ENCODE measurements at places on chromosomes 3 and 15. TPM values are rescaled to one million over a fixed set of nuclear protein-coding genes. Genes with fewer than 3 reads are reported as not detected.

Gene ILDR1
- polyA plus RNA-seq = 9.2 TPM

- no peak for DNase-seq
Observed at GRCh38 chr3:125003369-125003853, 52.4 kb downstream of the HEG1 start.

Gene CD96
- 0.59 TPM for polyA plus RNA-seq

GRCh38 chr3:36729204-36730056, 34.9 kb downstream of the DCLK3 start:
- DNase-seq = peak; percentile 23

- DNase-seq = no peak
Observed at GRCh38 chr3:52366527-52366926, 50.4 kb downstream of the DNAH1 start.

GRCh38 chr15:85137489-85138168, 156.0 kb downstream of the PDE8A start:
- no peak for DNase-seq

GRCh38 chr3:150544041-150544440, 2.3 kb downstream of the SERP1 start:
- no peak for DNase-seq

DNA sequence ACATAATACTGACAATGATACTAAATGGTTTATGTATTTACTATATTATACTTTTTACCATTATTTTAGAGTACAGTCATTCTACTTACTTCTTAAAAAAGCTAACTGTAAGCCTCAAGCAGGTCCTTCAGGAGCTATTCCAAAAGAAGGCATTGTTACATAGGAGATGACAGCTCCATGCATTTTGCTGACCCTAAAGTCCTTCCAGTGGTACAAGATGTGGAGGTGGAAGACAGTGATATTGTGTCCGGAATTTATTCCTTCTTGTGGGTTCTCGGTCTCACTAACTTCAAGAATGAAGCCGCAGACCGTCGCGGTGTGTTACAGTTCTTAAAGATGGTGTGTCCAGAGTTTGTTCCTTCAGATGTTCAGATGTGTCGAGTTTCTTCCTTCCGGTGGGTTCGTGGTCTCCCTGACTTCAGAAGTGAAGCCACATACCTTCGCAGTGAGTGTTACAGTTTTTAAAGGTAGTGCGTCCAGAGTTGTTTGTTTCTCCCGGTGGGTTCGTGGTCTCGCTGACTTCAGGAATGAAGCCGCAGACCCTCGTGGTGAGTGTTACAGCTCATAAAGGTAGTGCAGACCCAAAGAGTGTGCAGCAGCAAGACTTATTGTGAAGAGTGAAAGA, 20.9 kb downstream of the AVEN start:
- no peak for DNase-seq

DNA sequence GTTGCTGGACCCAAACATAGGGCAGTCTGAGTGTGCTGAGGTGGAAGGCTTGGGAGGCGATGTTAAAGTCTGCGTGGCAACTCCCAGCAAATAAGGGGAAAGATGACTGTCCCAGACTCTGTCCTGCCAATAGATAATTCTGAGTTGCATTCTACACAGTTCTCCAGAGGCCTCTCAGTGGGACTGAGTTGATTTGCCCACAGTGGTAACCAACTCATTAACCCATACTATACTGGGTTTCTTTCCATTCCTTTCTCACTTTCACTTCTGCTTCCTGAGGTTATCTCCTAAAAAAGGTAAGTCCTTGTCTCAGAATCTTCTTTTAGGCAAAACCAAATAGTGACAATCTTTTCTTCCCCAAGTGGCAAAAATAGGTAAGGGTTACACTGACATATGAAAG, 549.9 kb upstream of the DPPA4 start:
- no peak for DNase-seq

Gene SRGAP3
- polyA plus RNA-seq = 25.2 TPM

- no peak for DNase-seq
Observed at GRCh38 chr15:80697075-80697685, 2.1 kb downstream of the ABHD17C start.

- no peak for DNase-seq
Observed at GRCh38 chr3:13896473-13897154, 16.7 kb upstream of the WNT7A start.

DNA sequence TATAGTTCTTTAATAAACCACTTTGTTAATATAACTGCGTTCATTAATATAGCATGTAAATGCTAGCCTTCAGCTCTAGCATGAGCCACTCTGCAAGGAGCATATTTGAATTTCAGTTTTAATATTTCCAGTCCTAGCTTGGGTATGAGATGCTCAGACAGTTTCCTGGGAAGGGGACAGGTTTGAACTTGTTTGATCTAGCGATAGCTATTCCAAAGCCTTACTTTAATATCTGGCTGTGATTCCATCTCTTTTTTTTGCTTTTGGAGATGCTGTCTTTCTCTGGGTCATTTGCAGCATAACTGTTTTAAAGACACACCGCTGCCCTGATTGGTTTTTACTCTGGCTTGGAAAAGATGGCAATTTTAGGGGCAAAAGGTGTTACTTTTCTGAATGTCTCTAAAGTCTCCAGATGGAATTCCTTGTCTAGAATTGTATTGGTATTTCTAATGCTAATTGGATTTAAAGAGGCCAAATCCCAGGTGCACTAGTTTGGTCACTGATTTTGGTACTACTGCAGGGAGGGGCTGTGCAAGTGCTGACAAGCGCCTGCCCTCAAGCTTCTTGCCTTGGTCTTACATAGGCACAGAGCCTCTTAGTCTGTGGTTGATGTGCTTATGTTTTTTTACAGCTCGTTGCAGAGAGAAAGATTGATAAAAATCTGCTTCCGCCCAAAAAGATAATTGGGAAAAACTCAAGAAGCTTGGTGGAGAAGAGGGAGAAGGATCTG, 2.8 kb downstream of the NISCH start:
- DNase-seq = no peak
